Activated T-cell treated with anti-CD3 and anti-CD28 coated beads, Interleukin-2, amount 50 U/mL, for 1 hour (primary cell): ENCODE measurements at places on chromosomes 7 and 10.

- DNase-seq = no peak
Measured at GRCh38 chr10:35083242-35083641, 6.9 kb downstream of the CUL2 start.

GRCh38 chr10:95229724-95230627, 35.9 kb downstream of the ACSM6 start:
- no peak for DNase-seq

DNA sequence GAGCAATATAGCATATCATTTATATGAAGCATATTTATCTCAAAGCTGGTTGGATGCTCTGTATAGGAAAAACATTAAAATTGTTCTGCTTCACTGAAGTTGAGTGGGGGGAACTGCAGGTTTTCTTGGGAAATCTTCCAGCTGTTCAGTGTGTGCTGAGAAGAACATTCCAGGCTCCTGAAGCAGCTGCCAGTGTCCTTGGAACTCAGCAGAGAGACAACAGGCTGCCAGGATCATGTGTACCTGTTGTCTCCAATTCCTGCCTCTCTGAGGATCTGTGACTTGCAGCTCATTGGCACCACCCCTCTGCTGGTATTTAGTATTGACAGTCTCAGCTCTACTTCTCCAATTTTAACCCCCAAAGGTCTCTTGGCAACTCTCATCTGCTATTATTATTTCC, 42.3 kb upstream of the PRKG1 start:
- DNase-seq = no peak

DNA sequence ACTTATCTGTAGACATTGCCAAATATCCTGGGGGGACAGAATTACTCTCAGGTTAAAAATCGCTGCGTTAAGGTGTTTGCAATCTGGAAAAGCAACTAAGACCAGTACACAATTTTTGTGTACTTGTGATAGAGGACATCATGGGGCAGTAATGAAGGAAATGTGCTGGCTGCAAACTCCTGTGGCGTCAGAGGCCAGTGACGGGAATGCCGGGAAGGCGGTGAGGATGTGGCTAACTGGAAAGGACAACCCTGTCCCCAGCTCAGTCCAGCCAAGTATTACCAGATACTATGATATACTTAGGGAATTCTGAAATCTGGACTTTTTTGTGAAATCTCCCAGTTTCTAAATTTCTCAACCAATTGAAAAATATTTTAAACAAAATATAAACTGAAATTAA, 103.1 kb upstream of the NANOS1 start:
- no peak for DNase-seq

GRCh38 chr7:64872351-64873154, 30.5 kb upstream of the ZNF273 start:
- DNase-seq = no peak

DNA sequence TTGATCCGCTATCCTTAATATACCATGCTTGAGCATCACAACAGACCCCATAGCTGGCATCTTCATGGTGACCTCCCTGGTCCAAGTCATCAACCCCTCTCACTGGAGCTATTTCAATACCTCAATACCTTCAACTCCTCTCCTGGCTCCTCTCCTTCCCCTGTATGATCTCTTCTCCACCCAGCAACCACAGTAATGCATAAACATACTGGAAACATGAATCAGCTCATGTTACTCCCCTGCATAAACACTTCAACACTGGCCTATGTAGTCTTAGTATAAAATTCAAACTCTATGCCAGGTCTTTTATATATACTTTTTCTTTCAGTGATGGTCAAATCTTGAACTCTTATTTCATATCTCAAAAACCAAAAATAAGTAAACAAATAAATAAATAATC, 31.8 kb upstream of the TMEM273 start:
- DNase-seq = no peak

DNA sequence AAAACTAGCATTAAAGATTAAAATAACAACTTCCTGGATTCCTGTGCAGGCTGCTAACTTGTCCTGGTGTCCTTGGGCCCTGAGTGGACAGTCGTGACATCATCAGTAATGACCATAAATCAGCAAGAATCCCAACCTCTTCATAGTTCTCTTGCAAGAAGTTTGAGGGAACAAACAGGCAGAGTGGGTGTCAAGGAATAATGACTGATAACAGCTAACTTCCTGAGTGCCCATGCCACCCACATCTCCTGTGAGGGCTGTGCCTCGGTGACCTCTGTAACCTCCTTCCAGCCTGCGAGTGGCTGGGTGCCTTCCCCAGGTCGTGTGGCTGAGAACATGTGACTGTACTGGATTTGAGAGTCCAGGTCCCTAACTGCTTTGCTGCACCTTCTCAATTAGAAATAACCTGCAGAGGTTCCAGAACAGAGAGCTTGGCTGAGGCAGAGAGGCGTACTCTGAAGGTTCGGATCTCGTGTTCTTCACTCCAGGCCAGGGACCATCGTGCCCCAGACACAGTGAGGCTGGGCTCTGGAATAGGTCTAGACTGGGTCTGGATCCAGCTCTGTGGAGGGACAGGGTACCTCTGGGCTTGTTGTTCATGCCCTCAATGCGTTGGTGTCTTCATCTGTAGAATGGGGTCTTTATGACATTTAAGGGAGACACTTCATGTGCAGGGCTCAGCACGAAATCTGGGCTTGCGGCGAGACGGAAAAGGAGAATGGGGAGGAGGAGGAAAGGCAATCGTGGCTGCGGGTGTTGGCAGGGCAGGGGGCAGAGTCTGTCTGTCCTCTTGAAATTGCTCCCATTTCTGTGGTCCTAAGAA, 313.1 kb upstream of the ZNF32 start:
- DNase-seq = no peak

- no peak for DNase-seq
Measured at GRCh38 chr10:32153252-32153651, 97.0 kb upstream of the KIF5B start.

GRCh38 chr7:113267271-113267670, 148.9 kb upstream of the SMIM30 start:
- no peak for DNase-seq

DNA sequence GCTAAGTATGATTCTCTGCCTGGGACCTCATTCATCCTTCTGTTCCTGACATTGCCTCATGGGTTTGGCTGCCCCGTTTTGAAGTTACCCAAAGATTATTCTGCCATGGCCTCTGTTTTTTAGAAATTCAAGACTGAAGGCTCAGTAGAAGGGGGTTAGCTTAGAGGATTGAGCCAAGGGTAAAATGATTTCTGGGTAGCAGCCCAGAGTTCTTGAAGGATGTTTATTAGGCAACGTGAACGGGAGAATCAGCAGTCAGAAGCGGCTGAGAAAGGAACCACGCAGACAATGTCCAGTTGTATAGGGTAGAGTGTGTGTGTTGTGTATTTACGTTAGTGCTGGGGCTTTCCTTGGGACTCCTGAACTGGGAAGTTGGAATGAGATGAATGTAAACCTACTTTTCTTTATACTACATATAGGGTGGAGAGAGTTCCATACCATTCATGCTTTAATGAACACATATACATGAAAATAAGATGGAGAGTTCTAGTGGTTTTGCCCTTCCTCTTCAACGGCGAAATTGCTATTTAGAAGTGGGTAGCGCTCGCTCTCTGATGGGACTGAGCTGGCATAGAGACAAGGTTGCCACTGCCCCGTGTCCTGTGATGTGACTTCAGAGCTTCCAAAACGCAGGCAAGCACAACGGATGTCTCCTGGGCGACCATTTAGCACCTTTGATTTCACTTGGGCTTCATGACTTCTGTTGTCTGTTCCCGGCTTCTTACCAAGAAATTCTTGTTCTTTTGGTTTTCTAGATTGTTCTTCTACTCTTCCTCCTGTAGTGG, 35.0 kb upstream of the IL15RA start:
- no peak for DNase-seq

DNA sequence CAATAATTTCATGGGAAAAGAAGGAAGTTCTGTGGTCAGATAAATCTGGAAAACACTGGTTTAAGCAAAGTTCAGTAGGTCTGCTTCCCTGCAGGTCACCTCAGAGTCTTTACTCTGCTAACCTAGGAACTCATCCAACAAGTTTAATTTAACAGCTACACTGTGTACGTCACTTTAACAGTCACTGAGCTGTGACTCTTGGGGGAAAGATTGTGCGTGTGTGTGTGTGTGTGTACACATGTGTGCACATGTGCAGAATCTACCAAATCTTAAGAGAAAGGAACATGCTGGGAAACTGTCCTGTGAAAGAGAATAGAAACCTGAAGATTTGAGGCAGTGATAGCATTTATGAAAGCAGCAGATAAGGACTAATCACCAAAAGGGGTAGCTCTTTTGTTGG, 62.6 kb downstream of the IKZF1 start:
- no peak for DNase-seq

DNA sequence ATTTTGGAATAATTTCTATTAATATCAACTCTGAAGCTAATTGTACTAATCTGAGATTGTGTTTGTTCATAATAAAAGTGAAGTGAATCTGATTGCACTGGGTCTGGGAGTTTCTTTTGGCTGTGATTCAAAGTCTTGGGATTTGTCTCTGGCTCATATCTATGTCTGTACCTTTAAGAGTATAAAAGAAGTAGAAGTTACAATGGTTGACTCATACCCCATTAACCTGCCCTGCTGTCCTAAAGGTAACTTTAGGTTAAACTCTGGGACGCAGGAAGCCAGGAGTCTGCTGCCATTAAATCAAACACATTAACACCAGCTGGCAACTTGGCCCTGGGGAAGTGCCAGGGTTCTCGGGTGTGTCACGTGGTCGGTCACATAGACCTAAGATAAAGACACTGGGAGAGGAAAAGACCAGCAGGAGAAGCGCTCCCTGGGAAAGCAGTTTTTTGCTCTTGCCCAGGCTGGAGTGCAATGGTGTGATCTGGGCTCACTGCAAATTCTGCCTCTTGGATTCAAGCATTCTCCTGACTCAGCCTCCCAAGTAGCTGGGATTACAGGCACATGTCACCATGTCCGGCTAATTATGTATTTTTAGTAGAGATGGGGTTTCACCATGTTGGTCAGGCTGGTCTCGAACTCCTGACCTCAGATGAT, 17.8 kb downstream of the SCD start:
- DNase-seq = no peak

DNA sequence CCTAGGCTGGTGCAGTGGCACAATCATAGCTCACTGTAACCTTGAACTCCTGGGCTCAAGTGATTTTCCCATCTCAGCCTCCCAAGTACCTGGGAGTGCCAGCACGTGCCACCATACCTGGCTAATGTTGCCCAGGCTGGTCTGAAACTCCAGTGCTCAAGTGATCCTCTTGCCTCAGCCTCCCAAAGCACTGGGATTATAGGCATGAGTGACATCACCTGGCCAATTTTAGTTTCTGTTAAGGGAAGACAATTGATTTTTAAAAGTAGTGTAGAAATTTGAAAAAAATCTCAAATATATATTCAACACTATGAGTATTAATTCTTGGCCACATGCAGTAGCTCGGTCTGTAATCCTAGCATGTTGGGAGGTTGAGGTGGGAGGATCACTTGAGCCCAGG, 121.9 kb upstream of the RHEB start:
- DNase-seq = no peak

GRCh38 chr10:88472540-88472939, 110.6 kb downstream of the RNLS start:
- DNase-seq = no peak

DNA sequence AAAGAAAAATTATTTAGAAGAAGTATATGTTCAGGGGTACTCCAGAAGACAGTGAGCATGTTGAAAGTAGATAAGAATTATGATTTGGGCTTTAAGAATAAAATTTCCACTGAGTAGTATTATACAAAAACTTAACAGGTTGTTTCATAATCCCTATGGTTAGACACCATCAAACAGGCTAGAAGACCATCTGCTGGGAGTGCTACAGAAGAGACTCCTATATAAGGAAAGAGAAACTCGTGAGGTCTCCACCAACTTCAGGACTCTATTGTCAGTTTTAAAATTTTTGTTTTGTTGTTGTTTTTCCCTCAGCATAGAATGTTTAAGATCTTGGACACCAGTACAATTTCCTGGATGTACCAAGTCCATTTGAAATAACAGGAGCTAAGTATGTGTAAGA, 13.1 kb downstream of the DNAJC1 start:
- DNase-seq = no peak

GRCh38 chr7:100016215-100016901, 962 bp downstream of the ZKSCAN1 start:
- no peak for DNase-seq

- no peak for DNase-seq
Measured at GRCh38 chr7:131039355-131039762, 288.3 kb upstream of the MKLN1 start.

GRCh38 chr10:30383356-30383755, 34.3 kb upstream of the MTPAP start:
- no peak for DNase-seq

DNA sequence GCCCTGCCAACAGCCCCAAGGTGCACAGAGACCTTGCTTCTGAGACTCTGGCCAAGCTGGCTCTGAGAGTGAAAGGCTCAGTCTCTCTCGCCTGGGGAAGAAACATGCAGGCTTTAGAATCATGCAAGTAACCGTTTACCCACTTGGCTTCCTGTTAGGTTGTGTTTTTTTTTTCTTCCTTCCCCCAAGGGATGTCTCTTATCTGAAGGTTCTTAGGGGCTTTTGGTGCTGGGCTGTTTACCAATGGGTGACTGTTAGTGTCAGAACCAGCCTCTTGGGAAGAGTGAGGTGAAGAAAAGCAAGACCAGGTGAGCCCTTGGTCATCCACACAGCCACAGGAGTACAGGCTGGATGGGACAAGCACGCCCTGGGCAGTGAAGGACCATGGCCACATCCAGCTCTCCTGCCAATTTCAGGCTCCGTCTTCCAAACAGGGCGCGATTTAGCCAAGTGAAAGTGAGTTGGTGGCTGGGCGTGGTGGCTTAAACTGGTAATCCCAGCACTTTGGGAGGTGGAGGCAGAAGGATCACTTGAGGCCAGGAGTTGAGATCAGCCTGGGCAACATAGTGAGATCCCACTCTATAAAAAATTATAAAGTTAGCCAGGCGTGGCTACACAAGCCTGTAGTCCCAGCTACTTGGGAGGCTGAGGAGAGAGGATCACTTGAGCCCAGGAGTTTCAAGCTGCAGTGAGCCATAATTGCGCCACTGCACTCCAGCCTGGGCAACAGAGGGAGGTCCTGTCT, 76.3 kb upstream of the CUX1 start:
- DNase-seq = no peak

- no peak for DNase-seq
Measured at GRCh38 chr7:70014472-70015177, 416.4 kb downstream of the AUTS2 start.

DNA sequence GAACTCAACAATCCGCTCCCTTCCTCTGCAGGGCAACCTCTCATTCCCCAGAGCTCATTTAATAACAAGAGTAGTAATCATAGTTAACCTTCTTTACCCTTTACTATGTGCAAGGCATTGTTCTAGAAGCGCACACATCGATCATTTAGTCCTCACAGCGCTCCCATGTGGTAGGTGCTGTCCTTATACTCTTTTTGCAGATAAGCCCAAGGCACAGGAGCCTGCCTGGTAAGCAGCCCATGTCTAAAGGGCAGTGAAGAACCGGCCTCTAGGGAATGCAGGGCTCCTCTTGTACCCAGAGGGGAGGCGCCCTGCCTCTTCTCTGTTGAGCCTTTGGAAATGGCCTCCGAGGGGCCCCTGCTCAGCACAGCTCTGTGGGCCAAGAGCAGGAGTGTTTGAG, 14.3 kb downstream of the CHST3 start:
- no peak for DNase-seq

DNA sequence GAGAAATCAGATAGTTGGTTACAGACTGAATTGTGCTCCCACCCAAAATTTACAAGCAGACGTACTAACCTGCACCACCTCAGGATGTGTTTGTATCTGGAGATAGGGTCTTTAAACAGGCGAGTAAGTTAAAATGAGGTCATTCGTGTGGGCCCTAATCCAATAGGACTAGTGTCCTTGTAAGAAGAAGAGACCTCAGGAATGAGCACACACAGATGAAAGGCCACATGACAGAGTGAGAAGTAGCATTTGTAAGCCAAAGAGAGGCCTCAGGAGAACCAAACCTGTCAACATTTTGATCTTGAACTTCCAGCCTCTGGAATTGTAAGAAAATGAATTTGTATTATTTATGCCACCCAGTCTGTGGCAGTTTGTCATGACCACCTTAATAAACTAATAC, 149.5 kb upstream of the VWC2 start:
- no peak for DNase-seq
